Lung (tissue), 17 donors: ENCODE measurements at places on chromosomes 5 and 9.

DNA sequence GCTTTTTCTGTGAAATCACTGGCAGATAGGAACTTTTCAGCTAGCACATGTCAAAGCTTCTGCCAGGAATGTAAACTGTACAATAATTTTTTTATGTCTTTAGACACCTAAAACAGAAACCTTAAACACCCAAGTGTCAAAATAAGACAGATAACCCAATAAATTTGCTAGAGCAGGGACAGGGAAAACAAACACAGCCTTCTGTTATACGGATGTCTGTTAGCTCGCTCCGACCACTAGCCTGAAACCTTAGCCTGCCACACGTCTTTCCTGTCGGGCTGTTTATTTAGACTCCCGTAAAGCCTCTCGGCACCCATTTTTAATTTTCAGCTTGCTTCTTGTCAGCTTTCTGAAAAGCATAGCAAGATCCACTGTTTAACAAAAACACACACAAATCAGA, 355.4 kb upstream of the SLC24A2 start:
- DNase-seq: peak; percentile 16

- DNase-seq: no peak
Measured at GRCh38 chr9:124286292-124286931, 28.7 kb downstream of the NEK6 start.

DNA sequence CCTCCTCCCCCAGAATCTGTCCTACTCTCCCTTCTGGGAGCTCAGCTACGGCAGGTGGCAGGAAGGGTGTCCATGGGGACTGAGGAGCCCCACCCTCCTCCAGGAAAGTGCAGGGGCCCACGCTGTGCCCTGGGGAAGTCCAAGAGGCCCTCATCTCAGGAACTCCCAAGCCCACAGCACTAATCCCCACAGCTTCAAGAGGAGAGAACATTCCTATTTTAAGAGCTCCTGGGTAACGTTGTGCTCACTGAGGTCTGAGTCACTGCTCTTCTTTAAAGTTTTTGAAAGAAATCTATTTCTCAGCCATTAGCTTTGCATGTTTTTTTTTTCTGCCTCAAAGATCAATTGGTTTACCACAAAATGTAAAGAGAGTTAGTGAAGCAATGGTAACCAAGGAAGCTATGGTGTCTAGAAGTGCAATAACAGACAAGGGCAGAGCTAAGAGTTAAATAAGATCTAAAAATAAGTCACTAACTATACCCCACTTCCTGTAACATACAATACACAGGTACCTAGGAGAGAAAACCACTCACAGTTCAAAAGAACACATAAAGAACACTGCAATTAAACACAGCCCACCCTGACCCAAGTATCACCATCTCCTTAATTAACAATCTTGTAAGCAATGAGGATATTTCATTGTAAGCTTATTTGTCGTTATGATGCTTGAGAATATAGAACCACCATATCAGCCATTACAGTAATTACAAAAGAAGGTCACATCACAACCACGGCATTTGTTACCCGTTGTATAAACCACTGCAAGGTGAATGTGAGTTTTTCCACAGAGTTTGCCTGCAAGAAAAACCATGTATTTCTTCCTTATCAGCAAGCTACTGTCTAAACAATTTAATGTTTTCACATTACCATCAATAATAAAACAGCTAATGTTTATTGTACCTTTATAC, 382.3 kb upstream of the SLC30A5 start:
- DNase-seq: peak; percentile 23

- no peak for DNase-seq
Measured at GRCh38 chr9:101434998-101435397, 576 bp downstream of the ALDOB start.

DNA sequence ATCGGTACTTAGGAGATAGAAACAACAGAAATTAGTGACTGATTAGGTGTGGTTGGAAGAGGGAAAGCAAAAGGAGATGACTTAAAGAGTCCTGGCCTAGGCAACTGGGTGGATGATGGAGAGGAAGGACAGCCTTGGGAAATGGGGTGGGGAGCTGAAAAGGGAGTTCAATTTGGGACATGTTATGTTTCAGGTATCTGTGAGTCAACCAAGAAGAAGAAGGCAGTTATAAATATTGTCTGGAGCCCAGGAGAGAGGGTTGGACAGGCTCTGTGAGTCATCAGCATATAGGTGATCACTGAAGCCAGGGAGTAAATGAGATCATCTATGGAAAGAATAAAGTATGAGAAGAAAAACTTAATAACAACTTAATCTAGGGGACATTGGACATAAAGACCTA, 357.7 kb downstream of the NPR3 start:
- no peak for DNase-seq

- DNase-seq: no peak
Measured at GRCh38 chr5:90824436-90824835, 265.8 kb downstream of the ADGRV1 start.

GRCh38 chr9:96885424-96885823, 31.1 kb upstream of the ZNF782 start:
- DNase-seq: no peak

DNA sequence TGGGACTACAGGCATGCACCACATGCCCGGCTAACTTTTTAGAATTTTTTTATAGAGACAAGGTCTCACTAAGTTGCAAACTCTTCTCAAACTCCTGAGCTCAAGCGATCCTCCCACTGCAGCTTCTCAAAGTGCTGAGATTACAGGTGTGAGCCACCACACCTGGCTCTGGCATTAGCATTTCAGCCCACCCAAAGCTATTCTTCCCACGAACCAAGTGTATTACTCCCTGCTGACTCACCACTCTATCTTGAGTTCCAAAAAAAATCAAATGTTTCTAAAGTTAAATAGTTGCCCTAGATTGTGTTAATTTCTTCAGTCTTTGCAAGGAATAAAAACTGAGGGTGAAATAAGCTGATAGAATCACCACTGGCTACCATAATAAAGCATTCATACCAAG, 205.5 kb downstream of the ARRDC3 start:
- no peak for DNase-seq

- no peak for DNase-seq
Measured at GRCh38 chr5:120512068-120512467, 48.0 kb downstream of the PRR16 start.

- DNase-seq: no peak
Measured at GRCh38 chr5:167219298-167219697, 1072.1 kb upstream of the WWC1 start.

- DNase-seq: no peak
Measured at GRCh38 chr5:111953351-111954127, 196.5 kb upstream of the NREP start.
